ENCODE measurements at places on chromosomes 16 and 17.
A peak's percentile ranks its signal among the peaks of the same experiment; 100 is the strongest.

- DNase-seq = peak; percentile 56
Measured at GRCh38 chr17:76909971-76910760, 42.0 kb downstream of the MGAT5B start.

- no peak for DNase-seq
Measured at GRCh38 chr16:70702624-70703023, 16.8 kb upstream of the MTSS2 start.

- no peak for DNase-seq
Measured at GRCh38 chr16:11029948-11030347, 85.6 kb downstream of the CLEC16A start.

DNA sequence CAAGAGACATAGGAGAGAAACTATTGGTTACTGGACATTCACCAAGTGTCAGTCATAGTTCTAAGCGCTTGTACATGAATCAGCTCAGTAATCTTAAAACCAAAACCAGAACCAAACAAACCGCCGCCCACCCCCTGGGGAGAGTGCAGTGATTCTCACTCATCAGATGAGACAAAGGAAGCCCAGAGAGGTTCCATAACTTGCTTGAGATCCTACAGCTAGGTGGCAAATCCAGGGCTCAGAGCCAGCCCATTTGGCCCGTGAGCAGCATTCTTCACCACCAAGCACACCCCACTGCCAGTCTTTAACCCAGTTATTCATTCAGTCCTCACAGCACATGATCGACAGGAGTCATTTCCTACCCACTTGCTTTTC lies 37.2 kb upstream of the RGS9 start:
- DNase-seq = no peak

DNA sequence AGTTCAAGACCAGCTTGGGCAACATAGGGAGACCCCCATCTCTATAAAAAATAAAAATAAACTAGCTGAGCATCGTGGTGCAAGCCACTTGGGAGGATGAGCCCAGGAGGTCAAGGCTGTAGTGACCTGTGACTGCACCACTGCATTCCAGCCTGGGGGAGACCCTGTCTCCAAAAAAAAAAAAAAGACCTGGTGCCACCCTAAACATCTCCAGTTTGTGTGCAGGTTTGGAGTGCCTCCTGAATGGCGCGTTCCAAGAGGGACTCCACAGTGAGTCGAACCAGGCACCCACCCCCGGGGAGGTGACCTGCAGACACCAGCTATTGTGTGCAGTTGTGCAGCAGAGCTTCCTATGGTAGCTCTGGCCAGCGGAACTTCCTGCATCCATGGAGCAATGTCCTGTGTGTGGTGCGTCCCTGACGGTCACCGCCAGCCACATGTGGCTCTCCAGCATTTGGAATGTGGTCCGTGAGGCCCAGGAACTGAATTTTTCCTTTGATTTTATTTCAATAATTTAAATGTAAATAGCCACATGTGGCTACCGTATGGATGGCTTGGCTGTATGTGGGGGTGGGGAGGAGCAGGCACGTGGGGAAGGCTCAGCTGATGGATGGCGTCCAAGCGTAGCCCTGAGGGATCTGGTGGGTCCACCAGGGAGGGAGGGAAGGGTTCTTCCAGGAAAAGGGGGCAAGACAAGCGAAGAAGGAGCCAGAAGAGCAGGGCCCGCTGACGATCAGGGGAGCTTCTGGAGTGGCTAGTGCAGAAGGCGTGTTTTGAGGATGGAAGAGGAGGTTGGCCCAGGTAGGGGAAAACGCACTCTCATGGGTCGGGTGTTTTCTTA lies 107.1 kb upstream of the GSE1 start:
- DNase-seq = no peak

DNA sequence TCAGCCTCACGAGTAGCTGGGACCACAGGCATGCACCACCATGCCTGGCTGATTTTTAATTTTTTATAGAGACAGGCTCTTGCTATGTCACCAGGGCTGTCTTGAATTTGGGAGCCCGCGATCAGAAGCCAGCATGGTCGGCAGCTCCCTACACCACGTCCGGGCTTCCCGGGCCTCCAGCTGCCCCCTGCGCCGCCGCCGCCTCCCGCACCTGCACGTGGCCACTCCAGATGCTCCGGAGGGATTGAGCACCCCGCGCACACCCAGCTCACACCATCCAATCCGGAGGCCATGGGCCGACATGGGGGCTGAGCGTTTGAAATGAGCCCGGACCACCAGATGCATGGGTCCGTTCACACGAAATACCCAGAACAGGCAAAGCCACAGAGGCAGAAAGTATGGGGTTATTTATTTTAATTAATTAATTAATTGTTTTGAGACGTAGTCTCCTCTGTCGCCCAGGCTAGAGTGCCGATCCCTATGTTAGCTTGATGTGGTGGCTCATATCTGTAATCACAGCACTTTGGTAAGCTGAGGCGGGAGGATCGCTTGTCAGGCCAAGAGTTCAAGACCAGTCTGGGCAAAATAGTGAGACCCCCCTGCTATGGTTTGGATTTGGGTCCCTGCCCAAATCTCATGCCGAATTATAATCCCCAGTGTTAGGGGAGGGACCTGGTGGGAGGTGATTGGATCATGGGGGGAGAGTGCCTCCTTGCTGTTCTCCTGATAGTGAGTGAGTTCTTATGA lies 17.1 kb upstream of the PDXDC1 start:
- no peak for DNase-seq

DNA sequence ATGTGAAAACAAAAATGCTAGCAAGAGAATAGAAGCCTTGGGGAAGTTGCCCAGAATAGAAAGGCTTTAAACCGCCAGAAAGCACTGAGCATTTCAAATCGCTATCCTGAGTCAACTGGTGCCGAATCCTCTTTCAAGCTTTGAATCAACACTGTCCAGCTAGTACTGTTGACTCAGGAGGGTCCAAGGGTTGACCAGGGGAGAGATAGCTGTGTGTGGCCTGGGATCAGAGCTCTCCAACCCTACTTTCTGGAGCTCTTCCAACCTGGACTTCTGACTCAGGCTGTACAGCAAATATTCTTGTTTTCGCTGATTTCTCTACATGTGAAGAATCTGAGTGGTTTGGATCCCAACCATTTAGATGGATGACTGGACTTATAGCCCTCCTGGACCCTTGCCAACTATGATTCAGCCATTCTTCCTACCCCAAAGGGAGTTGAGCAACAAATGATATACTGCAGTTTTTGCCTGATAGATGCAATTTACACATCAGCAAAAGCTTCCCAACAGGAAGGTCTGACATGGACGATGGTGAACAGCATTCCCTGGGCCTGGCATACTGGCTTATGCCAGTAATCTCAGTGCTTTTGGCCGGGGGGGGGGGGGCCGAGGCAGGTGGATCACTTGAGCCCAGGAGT lies 154.0 kb upstream of the SDK2 start:
- DNase-seq = peak; percentile 51

DNA sequence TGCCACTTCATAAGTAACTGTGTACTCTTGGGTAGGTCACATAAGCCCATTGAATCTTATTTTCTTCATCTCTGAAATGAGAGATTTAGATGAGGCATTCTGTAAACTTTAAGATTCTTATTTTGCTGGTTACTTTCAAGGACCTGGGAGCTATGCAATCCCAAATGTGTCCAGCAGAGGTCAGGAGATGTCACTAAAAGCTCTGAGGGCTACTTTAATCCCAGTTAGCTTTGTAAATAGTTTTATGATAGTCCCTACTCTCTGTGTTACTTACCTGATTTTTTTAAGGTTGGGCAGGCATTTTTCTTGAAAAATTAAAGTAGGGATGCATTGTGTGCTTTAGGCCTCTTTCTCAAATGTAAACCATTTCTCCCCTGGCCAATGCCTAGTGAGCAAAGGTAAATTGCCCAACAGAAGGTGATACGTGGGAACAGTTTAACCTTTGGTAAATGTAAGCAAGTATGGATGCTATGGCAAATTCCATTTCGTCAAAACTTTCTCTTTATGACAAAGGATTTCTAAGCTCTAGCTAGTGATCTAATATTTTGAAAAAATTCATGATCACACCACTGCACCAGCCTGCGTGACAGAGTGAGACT lies 57.1 kb upstream of the WSB1 start:
- DNase-seq = peak; percentile 81

DNA sequence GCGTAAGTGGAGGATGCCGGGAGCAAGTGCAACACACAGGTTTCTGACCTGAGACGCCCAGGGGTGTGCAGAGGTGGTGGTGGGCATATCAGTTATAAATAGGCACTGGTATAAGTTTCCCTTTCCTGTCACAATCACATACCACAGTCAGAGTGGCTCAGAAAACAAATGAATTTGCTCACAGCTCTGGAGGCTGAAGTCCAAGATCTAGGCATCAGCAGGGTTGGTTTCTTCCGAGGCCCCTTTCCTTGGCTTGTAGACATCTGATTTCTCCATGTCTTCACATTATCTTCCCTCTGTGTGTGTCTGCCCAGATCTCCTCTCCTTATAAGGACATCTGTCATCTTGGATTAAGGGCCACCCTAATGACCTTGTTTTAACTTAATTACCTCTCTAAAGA lies 250.5 kb upstream of the TNRC6C start:
- peak; percentile 24 for DNase-seq

DNA sequence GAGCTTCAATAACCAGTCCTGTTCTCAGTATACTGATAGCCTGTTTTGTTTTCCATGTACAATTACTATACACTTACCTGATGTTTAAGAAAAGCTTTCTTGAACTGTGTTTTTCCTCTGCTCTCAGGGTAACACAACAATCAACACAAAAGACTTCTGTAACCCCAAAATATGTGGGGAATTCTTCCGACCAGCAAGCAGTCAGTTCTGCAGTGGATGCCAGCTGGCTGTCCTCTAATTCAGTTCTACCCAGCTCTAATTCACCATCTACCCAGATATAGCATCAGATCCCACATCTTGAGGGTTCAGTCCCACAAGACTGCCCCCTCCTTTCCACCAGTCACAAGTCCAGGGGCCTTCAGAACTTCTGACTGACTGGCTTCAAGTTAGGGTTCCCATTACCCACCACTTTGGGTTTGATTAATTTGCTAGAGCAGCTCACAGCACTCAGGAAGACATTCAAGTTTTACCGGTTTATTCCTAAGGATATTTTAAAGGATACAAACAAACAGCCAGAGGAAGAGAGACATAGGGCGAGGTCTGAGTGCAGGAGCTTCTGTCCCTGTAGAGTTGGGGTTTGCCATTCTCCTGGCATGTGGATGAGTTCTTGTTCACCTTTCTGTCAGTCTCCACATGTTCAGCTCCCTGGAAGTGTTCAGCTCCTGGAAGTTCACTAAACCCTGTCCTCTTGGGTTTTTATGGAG lies 178.2 kb downstream of the CHD9 start:
- DNase-seq = no peak

GRCh38 chr17:79836972-79837887 lies 2.0 kb downstream of the CBX4 start:
- peak; percentile 67 for DNase-seq

DNA sequence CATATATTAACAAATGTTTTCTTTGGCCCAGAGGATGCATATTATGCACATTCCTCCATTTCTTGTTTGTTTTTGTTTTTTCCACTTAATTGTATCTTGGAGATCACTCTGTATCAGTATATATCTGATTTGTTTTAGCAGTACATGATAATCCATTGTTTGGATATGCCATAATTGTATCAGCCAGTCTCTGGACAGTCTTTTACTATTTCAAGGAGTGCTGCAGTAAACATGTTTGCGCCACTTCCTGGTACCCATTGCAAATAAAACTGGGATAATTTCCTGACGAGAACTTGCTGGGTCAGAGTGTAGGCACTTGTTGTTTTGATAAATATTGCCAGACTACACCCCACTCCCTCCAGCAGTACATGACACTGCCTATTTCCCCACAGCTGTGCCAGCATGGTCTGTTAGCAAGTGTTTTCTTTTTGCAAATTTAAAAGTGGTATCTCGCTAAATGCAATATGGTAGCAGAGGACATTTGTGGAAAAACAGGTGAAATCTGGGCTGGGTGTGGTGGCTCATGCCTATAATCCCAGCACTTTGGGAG lies 4.9 kb upstream of the TMEM11 start:
- no peak for DNase-seq

- no peak for DNase-seq
Measured at GRCh38 chr17:49450735-49451134, 36.1 kb upstream of the PHB1 start.

DNA sequence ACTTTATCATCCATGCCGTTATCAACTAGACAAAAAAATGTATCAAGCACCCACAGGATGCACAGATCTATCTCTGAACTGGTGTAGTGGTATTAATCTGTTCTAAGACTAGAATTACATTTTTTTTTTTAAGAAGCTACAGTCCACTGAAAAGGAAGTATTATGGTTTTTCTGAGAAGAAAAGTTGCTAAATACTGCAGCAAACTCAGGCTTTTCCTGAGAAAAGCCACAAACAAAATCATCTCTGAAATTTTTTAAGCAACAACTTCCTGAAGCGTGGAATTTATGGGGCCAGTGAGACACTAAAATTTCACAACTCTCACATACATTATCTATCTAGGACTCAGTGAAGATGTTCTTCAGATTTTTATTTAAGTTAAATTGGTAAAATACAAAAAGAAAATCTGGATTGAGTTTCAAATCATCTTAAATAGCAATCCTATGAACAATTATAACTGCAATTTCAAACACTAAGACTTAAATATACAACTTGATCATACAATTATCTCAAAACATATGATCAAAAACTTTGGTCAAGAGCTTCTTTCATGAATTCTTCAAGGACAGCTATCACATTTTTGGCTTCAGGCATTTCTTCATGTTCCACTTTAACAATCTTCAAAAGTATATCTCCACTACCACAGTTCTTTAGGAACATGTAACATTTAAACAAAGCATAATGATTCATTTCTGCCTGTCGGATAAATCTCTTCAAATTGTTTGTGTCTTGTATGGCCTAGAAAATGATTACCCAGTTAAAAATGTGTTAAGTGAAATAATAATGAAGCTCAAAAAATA lies 10.5 kb downstream of the C17orf75 start:
- no peak for DNase-seq

GRCh38 chr16:56121156-56121500 lies 70.2 kb upstream of the GNAO1 start:
- DNase-seq = no peak

DNA sequence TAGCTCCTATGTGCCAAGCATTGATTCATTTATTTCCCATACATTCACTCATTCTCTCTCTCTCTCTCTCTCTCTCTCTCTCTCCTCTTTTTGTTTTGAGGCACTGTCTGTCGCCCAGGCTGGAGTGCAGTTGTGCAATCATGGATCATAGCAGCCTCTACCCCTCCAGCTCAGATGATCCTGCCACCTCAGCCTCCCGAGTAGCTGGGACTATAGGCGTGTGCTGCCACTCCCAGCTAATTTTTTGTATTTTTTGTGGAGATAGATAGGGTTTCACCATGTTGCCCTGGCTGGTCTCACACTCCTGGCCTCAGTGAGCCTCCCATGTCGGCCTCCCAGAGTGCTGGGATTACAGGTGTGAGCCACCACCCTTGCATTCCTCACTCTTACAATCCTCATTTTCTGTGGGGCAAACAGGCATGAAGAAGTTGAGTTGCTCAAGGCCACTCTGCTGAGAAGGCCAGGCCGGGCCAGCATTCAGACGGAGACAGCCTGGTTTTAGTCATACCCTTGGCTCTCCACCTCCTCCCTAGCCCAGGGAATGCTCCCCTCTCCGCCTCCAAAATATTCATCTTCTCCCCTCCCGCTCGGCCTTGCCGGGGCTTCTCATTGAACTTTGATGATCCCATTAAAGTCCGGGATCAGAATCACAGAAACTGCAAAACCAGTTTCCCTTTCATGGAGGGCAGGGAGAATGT lies 765 bp upstream of the PRM2 start:
- no peak for DNase-seq

All from liver (tissue), 10 donors.